Mucosa of descending colon (tissue), 3 donors: ENCODE measurements at places on chromosomes 2 and 18.

- DNase-seq = no peak
Measured at GRCh38 chr2:62873603-62874002, 168.1 kb downstream of the EHBP1 start.

DNA sequence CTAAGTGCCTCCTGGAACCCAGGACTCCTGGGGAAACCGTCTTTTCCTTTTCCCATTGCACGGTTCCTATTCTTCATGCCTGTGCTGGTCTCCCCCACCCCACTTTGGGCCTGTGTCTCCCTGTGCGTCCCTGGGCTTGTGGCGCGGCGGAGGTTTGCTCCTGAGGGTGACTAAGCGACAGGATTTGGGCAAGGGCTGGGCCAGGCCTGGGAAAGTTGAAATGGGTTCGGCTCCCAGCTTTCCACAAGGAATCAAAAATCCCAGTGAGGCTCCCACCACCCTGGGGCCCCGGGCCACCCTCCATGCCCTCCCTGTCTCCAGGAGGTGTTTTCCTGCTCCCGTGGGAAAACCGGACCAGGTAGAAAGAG lies 197.6 kb downstream of the NDUFA10 start:
- DNase-seq = no peak

- DNase-seq = peak; percentile 51
Measured at GRCh38 chr2:21251216-21251980, 127.6 kb downstream of the TDRD15 start.

DNA sequence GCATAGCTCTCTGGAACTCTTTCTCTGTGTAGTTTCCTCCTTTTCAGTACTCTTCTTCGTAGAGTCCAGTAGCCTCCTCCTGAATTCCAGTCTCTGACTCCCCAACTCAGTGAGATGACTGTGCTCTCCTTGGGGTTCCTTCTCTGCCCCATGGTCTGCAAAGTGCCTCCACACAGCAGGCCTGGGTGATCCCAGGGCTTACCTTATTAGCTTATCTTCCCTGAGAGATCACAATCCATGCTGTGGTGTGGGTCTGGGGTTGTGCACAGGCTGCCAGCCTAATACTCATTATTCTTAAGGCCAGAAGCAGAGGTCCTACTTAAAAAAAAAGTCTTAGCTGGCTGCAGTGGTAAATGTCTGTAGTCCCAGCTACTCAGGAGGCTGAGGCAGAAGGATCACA lies 4.6 kb upstream of the GPR39 start:
- no peak for DNase-seq

DNA sequence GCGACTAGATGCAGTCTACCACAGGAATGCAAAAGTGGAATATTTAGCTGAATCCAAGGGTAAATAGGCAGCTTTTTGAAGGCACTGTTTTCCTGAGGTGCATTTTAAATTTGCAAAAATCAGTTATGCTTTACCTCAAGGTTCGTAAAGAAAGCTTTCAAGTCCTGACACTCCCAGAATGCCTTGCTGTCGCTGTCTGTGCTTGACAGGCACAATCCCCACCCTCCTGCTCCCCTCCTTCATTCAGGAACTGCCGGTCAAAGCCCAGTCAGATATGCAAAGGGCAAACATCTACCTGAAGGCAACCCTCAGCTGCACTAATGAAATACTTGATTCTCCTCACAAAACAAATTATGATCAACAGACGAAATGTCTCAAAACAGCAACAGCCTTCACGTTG lies 97.4 kb upstream of the DDX18 start:
- no peak for DNase-seq

GRCh38 chr2:39855856-39856255 lies 76.8 kb upstream of the THUMPD2 start:
- DNase-seq = no peak

DNA sequence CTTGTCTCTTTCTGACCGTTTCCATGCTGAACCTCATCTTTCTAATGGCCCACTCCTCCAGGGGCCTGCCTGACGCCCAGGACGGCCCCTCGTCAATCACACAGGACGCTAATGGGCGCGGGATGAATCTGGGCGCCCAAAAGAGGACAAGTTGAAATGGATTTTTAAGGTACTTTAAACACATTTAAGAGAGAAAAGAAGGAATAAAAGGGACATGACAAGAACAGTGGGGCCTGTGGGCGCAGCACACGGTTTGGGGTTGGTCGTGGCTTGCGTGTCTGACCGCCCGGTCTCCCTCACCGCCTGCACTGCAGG lies 607 bp upstream of the UBE2F start:
- no peak for DNase-seq

GRCh38 chr18:47877892-47878291 lies 52.6 kb downstream of the SMAD2 start:
- no peak for DNase-seq

DNA sequence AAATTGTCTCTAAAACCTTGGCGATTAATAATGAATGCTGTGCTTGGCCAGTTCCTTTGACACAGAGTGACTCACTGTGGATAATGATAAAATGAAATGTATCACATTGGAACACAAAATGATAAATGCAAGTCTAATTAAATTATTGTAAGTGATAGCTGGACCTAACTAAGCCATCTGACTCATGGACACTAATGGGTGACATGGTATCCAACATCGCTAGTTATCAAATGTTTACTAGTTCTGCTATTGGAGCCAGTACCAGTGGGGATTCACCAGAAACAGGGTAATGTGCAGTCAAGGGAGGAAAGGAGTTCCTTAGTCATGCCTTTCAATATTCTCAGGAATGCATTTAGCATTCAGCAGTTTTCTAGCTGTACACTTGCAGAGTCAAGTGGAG lies 736.3 kb upstream of the ACVR2A start:
- no peak for DNase-seq

DNA sequence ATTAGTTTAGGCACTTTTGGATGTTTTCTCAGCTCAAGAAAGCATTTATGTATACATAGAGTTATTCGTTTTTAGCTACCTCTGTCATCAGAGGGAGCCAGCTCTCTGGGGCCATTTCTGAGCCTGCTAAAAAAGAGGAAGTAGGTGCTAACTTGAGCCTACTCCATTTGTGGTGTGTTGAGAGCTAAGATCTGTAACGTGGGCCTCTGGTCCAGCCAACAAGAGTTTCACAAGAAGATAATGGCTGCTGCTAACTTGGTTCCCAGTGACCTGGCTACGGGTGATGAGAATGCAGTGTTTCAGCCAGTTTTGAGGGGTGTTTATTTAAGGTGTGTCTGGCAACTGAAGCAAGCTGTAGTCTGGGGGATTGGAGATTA lies 182.5 kb downstream of the PRKCE start:
- DNase-seq = no peak

DNA sequence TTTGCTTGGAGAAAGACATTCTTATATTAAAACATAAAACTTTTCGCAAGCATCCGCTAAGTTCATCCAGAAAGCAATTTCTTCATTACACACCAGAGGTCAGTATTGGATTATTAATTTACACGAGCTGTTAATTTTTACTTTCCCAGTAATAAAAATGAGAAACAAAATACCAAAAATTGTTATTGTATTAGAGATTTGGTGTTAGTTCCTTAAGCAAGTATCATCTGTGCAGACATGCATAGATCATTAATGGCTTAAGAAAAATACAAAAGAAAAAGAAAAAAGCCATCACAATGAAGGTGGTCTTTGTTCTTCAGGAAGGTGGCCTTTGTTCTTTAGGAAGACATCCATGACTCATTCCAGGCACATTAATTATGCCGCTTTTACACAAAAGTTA lies 53.6 kb upstream of the HNMT start:
- DNase-seq = no peak

DNA sequence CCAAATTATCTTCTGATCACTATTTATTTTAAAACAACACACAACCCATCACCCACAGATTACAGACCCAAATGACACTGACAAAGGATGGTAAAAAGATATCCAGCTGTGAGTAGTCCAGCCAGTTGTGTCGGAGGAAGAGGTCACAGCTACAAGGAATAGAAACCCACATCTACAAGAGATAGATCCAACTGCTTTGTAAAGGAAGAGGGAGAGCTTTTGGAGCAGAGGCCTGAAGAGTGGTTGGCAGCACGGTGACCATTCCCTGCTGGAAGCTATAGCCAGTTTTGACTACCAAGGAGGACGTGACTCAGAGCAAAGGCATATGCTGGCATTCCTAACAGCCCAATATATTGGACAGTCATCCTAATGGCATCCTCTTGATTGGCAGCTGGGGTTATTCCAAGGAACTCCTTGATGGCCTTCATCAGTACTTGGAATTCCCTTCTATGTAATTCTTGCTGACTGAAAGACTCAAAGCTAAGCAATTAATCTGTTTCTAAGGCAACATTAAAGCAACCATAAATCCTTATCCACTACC lies 17.1 kb downstream of the SLC8A1 start:
- DNase-seq = no peak

DNA sequence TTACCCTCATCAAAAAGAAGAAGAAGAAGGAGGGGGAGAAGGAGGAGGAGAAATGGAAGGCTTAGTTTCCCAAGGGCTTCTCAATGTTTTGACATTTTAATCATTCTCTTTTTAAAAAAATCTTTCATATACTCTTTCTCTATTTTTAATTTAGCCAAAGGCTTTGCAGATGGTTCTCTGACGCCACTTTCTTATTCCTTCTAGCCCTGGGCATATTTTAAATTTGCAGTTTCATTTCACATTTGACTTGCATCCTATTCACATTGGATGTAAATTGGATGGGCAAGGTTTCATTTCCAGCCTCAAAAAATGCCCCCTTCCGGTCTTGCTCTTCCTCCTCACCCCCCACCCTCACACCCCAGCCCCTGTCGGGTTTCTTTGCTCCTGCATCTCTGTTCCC lies 29.8 kb downstream of the MAL start:
- DNase-seq = no peak

DNA sequence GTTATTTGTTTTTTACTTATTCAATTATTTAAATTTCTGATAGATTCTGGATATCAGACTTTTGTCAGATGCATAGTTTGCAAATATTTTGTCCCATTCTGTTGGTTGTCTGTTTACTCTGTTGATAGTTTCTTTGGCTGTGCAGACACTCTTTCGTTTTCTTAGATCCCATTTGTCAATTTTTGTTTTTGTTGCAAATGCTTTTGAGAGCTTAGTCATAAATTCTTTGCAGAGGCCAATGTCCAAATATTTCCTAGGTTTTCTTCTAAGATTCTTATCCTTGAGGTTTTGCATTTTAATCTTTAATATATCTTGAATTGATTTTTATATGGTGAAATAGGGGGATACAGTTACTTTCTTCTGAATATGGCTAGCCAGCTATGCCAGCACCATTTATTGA lies 112.7 kb upstream of the SESTD1 start:
- DNase-seq = no peak

DNA sequence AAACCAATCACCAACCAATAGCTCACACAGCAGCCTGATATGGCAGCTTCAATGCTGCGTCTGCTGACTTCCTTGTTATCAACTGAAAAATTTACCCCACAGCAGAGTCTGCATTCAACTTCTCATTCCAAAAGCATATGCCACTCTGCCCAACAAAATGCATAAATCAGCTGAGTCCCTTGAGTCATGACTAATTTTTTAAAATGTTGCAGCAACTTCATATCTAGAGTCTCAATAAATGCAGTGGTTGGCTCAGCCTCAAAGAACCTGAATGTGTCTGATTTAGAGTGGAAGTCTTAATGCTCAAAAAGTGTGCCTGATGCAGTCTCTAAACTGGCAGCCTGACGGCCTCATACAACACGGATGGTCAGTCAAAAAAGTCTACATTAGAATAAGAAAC lies 46.5 kb downstream of the FARSB start:
- no peak for DNase-seq

DNA sequence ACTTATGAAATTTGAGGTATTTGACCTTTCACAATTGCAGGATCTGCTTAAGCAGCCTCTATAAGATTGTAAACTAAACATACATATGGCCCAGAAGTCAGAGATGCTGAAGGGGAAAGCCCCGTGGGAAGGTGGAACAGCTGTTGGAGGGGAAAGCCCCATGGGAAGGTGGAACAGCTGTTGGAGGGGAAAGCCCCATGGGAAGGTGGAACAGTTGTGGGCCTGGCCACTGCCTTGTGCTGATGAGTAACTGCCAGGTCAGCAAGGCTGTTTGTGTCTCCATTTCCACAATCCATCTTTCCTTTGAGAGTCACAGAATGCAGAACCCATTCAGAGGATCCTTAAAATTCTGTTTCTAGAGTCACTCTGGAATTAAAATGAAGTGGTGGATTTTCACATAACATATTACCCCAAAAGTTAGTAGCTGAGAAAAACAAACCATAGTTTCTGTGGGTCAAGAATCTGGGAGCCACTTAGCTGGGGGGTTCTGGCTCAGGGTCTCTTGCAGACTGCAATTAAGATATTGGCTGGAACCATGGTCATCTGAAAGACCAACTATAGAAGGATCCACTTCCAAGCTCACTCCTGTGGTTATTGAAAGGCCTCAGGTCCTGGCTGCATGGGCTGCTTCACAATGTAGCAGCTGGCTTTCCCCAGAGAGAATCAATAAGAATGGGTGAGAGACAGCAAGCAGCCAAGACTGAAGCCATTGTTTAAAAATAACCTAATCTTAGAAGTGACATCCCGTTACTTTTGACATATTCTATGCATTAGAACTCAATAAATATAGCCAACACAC lies 86.6 kb upstream of the CAVIN2 start:
- no peak for DNase-seq

- DNase-seq = no peak
Measured at GRCh38 chr2:20223407-20224163, 1.3 kb downstream of the SDC1 start.

DNA sequence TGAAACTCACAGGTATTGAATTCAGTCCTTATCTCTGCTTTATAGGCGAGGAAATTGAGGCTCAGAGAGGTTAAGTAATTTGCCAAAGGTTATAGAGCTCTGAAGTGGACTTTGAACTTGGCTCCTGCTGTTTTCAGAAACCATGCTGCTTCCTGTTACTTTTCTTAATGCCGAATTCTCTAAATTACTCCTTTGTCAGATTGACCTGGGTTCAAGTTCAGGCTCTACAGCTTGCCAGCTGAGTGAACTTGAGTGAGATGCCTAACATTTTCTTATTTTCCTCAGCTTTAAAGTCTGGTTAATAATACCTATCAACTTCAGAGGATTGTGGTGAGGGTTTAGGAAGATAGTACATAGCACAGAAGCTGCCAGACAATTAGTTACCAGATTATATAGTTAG lies 3.4 kb downstream of the ASAP2 start:
- DNase-seq = no peak

GRCh38 chr2:82879803-82880202 lies 1579.3 kb downstream of the SUCLG1 start:
- DNase-seq = no peak

- no peak for DNase-seq
Measured at GRCh38 chr18:47799376-47799775, 131.1 kb downstream of the SMAD2 start.
